ENCODE measurements at places on chromosomes 6 and 20. TPM values are rescaled to one million over a fixed set of nuclear protein-coding genes. Genes with fewer than 3 reads are reported as not detected.

SAMD5 gene
- total RNA-seq = not detected

DNA sequence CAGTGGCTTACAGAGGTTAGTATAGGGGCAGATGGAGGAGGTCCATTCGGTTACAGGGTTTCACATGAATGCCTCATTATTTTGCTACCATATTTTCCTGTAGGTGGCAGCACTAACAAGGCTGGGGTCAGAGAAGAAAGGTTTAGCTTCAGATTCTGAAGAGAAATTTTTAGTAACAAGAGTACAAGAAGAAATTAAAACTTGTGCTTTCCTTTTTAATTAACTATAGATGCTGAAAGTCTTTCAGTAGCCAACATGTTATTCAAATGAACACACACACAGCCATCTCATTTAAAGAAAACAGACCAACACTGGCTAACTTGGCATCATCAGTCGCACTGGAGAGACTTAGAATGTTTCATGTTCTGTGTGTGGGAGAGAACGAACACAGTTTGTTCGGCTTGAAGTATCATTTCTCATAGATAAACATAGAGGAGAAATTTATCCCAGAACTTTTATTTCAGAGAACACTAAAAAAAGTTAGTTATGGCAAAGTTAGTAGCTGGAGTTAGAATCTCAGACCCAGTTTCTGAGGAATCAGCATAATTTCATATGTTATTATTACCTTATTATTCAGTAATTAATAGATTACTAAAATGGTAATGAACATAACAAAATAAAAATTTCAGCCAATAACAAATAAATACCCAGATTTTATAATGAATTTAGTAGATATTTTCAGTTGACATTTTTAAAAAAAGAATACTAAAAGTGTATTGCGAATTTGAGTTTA lies 314.0 kb upstream of the RSPO3 start:
- H3K27me3 ChIP-seq = no peaks in the 10 kb centered on the region
- no peak overlapping the region for H3K4me3 ChIP-seq
- no peak overlapping the region for H3K27ac ChIP-seq
- DNase-seq = no peak

DNA sequence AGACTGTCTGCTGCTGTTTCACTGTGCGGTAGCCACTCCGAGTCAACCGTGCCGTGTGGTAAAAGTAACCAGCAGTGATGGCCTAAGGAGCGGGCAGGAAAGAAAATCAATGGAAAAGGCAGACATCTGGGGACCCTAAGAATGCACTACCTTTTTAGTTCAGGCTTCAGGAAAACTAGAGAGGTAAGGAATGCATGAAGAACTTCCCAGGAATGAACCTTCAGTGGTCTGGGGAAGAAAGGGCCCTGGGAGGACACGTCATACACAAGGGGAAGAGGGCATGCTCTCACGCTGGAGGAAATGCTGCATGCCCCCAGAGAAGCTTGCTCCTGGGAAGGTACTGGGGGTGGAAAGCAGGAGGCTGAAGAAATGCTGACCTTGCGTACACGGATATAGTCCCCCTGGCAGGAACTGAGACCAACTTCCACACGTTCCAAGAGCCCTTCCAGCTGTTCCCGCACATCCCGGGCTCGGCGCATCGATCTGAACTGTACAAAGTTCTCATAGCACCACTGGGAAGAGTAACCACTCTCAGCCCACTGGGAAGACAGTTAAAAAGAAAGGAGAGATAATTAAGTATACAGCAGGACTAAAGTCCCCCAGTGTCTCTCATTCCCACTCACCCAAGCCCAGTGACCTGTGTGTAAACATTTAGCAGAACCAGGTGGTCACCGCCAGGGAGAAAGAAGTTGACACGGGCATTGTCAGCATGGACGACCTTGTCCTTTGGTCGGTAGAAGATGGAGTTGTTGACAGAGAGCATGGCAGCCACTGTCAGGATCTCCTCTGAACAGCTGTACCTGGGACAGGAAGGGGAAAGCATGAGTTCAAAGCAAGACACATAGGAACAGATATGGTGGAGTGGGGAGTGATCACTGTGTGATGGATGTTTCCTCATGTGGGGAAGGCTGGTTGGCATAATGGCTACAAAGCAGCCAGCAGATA lies 8.1 kb downstream of the C6orf136 start:
- no peaks in the 10 kb centered on the region for H3K27me3 ChIP-seq
- H3K36me3 ChIP-seq = peaks cover 89% of the 10 kb centered on the region
- H3K4me1 ChIP-seq = no peaks in the 10 kb centered on the region

GRCh38 chr6:99467509-99468106 lies 42.5 kb upstream of the PNISR start:
- no peak overlapping the region for H3K27ac ChIP-seq
- H3K4me3 ChIP-seq = no peak overlapping the region
- no peak for DNase-seq

- no peak overlapping the region for H3K4me3 ChIP-seq
- H3K27ac ChIP-seq = no peak overlapping the region
- H3K27me3 ChIP-seq = no peaks in the 10 kb centered on the region
- no peaks in the 10 kb centered on the region for H3K4me1 ChIP-seq
Observed at GRCh38 chr6:92522589-92522988, 896.8 kb downstream of the EPHA7 start.

DNA sequence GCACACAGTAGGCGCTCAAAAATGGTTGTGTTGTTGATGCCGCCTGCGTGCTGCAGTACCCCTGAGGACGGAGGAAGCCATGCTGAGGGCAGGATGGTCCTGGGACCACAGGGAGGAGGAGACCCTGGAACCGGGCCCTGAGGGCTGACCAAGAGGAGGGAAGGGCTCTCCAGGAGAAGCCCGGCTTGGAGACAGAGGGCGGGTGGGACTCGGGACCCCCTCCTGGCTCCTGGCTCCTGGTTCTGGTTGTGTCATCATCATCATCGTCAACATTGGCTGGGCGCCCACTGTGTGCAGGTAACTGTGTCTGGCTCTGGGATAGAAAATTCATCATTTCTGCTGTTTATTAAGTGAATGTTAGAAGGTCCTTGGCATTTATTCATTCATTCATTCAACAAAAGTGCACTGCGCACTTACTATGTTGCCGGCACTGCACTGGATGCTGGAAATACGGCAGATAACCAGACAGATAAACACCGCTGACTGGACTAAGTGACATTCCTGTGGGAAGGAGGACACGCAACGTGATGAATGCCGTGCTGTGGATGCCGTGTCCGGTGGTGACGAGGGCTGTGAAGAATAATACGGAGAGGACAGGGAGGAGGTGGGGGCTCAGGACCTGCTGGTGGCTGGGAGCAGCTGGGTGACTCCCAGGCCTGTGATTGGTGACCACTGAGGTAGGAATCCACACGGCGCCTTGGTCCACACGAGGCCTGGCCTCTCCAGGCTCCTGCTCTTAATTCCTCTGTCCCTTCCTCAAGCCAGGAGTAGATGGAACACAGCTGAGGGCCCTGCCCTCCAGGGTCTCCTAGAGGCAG lies 35.3 kb downstream of the SPDEF start:
- no peak overlapping the region for H3K27ac ChIP-seq
- DNase-seq = no peak
- no peaks in the 10 kb centered on the region for H3K36me3 ChIP-seq
- H3K4me1 ChIP-seq = peaks cover 5% of the 10 kb centered on the region
- H3K27me3 ChIP-seq = no peaks in the 10 kb centered on the region
